ENCODE measurements at places on chromosomes 12 and 14. TPM values are rescaled to one million over a fixed set of nuclear protein-coding genes. Genes with fewer than 3 reads are reported as not detected.

The PAPLN gene
- polyA plus RNA-seq, result 18.7 TPM

The RTN1 gene
- 4.1 TPM for polyA plus RNA-seq

The GPHB5 gene
- not detected for polyA plus RNA-seq

The RD3L gene
- polyA plus RNA-seq, result not detected

The MARCHF9 gene
- polyA plus RNA-seq, result 20.8 TPM

The LTBP2 gene
- 3.0 TPM for polyA plus RNA-seq

The NUDT14 gene
- polyA plus RNA-seq, result 33.9 TPM

The CNPY2 gene
- 174 TPM for polyA plus RNA-seq

The FKBP3 gene
- polyA plus RNA-seq, result 130 TPM

DNA sequence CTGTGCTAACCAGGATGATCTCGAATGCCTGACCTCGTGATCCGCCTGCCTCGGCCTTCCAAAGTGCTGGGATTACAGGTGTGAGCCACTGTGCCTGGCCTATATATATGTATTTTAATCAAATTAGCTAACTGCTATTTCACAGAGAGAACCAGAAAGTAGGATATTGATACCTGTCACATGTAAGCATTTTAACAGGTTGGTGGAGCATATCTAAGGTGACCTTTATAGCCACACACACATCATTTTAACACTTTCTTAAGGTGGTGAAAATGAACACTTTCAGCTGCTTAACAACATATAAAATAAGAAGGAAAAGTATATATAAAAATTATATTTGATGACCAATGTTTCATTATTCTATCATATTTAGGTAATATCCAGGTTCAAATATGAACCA lies 57.0 kb upstream of the ATF7IP start:
- no peak for DNase-seq

GRCh38 chr12:82723891-82724290 lies 37.2 kb downstream of the TMTC2 start:
- DNase-seq, result no peak

- no peak for DNase-seq
These were observed 43.3 kb upstream of the NT5DC3 start for GRCh38 chr12:103884316-103884715.

GRCh38 chr14:90797451-90797850 lies 18.8 kb downstream of the TTC7B start:
- no peak for DNase-seq

- DNase-seq, result no peak
These were observed 10.7 kb downstream of the KANSL2 start for GRCh38 chr12:48671231-48671856.

GRCh38 chr14:64298773-64299172 lies 4.6 kb upstream of the ESR2 start:
- DNase-seq, result no peak

GRCh38 chr14:69038455-69039287 lies 59.6 kb upstream of the ACTN1 start:
- DNase-seq, result no peak

DNA sequence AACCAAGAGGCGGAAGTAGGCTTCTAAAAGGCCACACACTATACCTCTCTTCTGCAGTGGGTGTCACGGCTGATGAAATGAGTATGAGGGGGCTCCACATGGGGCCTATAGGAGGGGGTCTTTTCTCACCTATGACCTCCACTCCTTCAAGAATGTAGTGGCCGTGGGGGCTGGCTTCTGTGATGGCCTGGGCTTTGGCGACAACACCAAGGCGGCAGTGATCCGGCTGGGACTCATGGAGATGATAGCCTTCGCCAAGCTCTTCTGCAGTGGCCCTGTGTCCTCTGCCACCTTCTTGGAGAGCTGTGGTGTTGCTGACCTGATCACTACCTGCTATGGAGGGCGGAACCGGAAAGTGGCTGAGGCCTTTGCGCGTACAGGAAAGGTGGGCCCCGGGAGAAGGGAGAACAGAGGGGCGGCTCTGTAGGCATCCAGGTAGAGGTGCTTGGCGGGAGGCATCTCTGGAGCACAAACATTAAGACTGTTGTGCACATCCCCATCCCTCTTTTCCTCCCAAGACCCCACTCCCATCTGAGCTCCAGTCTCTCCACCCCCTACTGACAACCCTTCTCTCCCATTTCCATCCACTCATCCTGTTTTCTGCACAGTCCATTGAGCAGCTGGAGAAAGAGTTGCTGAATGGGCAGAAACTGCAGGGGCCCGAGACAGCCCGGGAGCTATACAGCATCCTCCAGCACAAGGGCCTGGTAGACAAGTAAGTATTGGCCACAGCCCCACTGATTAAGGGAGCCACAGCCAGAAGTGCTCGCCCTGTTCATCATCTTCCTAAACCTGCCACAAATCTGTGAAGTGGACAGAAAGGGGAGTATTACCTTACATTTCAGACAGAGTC lies 3.8 kb downstream of the GPD1 start:
- no peak for DNase-seq

DNA sequence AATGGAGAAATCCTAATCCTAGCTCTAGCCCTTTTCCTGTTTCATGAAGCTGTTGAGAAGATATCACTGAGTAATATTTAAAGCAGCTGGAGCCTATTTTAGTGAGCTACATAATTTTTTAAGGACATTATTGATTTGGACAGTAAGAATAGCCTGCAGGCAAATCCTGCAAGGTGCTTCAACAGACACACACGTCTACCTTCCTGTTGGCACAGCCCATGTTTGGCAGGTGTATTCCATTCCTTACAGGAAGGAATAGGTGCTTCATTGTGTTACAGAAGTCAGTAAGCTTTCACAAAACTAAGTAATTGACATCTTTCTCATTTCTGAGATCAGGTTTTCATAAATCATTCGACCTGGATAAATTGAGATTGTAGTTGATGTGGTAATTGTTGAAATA lies 50.6 kb downstream of the FOXA1 start:
- DNase-seq, result no peak

GRCh38 chr12:10392394-10392930 lies 2.6 kb upstream of the KLRK1 start:
- no peak for DNase-seq

DNA sequence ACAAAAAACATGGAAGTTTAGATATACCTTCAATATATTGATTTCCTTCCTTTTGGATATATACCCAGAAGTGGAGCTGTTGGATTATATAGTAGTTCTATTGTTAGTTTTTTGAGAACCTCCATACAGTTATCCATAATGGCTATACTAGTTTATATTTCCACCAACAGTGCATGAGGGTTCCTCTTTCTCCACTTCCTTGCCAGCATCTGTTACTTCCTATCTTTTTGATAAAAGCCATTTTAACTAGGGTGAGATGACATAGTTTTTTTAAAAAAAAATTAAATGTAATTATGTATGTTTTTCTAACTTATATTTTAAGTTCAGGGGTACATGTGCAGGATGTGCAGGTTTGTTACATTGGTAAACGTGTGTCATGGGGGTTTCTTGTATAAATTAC lies 10.0 kb upstream of the SLC38A4 start:
- no peak for DNase-seq

DNA sequence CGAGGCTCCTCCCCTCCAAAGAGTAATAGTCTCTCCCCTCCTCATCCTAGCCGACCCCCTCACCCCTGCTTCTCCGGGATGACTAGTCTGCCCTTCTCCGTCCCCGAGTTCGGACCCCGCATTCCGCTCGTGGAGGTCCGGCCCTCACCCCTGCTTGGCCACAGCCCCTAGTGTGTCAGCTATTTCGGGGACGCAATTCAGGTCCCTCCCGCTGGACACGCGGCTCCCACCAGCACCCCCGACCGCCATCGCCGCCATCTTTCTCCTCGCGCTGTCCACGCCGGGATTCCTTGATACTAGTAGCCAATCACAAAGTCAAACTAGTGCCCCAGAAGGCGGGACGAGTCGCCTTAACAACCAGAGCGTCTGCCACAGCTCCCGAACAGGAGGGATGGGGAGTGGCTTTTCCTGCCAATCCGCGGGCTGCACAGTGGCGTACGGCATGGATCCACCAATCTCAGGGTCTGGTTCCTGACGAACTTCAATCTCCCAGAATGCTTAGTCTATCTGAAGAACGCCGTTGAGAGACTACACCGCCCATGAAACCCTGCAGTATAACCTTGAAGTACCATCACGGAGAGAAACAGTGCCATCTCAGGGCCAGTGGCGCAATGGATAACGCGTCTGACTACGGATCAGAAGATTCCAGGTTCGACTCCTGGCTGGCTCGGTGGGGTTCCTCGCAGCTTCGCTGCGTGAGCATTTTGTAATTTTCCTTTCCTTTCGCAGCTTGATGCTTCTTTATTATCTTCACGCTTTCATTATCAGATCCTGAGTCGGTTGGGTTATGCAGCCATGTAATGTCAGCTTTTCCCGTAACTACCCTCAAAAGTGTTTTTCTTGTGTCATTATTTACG lies at the start of gene PRMT5:
Gene PRMT5 (minus strand): TSS at position 273 of the 857 bp plus-strand sequence. CDS start 15 bp downstream, at position 258.
- DNase-seq, result peak; percentile 99

DNA sequence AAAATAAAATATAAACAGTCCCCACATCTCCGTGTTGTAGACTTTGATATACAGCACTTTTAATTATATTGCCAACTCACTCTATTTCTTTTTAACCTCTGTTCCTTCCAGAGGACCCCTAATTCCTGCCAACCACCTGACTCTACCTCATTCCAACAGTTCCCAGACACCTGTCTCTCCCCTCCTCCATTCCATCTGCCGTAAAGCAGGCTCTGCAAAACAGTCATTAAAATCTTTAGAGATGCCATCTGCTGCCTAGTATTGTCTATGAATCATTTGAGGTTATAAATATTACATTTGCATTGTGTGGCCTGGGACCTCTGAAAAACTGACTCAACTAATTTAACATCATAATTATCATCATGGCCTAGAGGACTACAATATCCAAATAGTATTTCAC lies 148.8 kb upstream of the DCN start:
- no peak for DNase-seq

GRCh38 chr12:76259106-76259505 lies 89.1 kb downstream of the BBS10 start:
- no peak for DNase-seq

DNA sequence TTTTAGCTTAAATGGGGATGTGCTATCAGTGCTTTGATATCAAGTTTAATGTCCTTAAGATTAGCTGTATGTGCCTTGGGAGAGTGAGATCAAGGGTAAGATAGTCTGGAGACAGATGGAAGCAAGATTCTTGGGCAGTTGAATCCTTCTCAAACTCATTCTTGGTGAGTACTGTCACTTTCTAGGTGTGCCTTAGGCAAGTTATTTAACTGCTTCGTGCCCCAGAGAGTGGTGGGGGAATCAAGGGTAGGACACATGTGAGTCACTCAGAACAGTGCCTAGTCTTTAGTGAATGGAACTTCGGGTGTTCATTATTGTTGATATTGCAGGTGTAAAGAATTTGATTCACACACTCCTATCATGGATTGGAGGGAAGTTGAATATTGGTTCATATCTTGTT lies 803.7 kb downstream of the DIO2 start:
- DNase-seq, result no peak

GRCh38 chr12:4445156-4446101 lies at the start of gene FGF6:
FGF6 (minus strand) TSS chr12:4445815; CDS start chr12:4445570, 245 bp downstream.
- DNase-seq, result no peak

DNA sequence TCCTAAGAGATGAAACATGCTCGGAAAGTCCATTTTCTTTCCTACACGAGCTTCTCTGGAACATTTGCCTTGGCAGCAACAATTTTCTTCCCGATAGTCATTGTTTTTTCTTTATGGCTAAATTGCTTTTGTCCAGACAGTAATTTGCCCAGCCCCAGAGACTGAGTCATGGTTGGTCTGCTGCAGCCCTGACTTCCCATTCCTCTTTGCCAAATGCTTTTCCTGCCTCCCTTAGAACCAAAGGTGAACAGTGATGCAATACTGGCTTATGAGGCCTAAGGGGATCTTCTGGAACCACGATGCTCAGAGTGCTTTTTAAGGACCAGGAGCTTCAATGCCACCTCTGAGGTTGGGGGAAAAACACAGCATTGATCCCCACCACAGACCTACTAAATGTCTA lies 1599.6 kb upstream of the TMEM132C start:
- DNase-seq, result no peak

- DNase-seq, result no peak
These were observed 3.7 kb downstream of the USP44 start for GRCh38 chr12:95547522-95548055.

GRCh38 chr14:90578283-90578985 lies 181.6 kb downstream of the CALM1 start:
- no peak for DNase-seq

DNA sequence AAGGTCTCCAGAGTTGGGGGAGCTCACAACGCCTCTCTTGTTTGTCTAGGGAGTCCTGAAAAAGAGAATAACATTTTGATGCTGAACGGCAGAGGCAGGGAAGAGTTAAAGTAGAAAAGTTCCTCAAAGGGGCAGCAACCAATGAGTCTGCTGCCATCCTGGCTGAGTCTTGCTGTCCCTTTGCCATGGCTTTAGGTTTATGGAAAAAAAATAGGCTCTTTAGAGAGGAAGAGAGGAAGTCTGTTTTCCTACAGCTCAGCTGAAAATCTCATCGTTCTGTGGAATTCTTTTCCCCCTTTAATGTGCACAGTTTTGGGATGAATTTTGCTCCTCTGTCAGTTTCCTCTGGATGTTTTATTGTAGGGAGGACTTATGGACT lies 314.8 kb upstream of the TBX3 start:
- no peak for DNase-seq

- DNase-seq, result no peak
These were observed 23.5 kb downstream of the APPL2 start for GRCh38 chr12:105212438-105212837.

All from left renal cortex interstitium (tissue), 4 donors.